Osteoblast (primary cell): ENCODE measurements at places on chromosomes 2 and 18.
A peak's percentile ranks its signal among the peaks of the same experiment; 100 is the strongest.

GRCh38 chr18:74930616-74931015, 278.3 kb downstream of the PTGR3 start:
- peak; percentile 62 for DNase-seq

- DNase-seq, result peak; percentile 42
Measured at GRCh38 chr2:203692031-203692710, 14.3 kb upstream of the CD28 start.

GRCh38 chr2:178811901-178812300, 4.7 kb upstream of the TTN start:
- no peak for DNase-seq

GRCh38 chr18:57002627-57003026, 144.3 kb upstream of the BOD1L2 start:
- DNase-seq, result no peak
